Femur (tissue), 1 donor: ENCODE measurements at places on chromosomes 7 and 10.

GRCh38 chr10:58268454-58268945 is 462 bp upstream of the CISD1 start:
- no peak for DNase-seq

DNA sequence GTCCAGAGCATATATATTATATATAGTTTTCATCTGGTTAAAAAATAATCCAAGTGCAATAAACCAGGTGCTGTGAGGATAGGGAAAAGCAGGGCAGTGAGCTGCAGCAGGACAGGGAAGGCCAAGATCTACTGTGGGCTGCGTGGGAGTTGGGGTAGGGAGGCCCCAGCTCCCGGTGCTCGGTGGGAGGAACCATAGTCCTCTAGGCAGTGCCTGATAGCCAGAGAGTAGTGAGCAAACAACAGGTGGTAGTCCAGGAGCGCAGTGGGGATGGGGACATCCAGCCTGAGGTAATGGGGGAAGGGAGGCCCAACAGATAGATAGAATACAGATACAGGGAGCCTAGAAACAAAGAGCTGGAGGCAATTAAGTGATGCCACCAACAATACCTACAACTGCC is 4.1 kb upstream of the BMPR1A start:
- DNase-seq: no peak

DNA sequence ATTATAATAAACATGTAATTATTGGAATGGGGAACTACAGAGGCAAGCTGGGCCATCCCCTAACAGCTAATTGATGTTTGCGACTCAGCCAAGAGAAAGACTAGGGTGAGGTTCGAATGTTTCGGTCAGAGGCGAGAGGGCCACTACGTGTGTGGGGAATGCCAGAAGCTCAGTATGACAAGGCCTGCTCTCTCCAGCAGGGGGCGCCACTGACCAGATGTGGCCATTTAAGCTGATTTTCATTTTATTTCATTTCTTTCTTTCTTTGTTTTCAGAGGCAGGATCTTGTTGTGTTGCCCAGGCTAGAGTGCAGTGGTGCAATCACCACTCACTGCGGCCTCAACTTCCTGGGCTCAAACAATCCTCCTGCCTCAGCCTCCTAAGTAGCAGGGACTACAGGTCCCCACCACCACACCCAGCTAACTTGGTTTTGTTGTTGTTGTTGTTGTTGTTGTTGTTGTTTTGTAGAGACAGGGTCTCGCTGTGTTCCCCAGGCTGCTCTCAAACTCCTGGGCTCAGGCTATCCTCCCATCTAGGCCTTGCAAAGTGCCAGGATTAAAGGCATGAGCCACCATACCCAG is 38.1 kb downstream of the TMEM130 start:
- no peak for DNase-seq

GRCh38 chr7:156935250-156935649 is 14.3 kb upstream of the NOM1 start:
- DNase-seq: no peak

DNA sequence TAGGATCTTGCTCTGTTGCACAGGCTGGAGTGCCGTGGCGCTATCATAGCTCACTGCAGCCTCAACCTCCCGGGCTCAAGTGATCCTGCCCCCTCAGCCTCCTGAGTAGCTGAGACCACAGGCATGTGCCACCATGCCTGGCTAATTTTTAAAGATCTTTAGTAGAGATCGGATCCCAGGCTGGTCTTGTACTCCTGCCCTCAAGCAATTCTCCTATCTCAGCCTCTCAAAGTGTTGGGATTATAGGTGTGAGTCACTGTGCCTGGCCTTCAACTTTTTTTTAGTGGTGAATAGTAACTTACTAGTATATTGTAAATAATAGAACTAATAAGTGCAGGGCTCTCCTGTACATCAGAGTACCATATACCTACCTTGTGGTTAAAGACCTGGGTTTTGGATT is 52.1 kb upstream of the LMTK2 start:
- no peak for DNase-seq

DNA sequence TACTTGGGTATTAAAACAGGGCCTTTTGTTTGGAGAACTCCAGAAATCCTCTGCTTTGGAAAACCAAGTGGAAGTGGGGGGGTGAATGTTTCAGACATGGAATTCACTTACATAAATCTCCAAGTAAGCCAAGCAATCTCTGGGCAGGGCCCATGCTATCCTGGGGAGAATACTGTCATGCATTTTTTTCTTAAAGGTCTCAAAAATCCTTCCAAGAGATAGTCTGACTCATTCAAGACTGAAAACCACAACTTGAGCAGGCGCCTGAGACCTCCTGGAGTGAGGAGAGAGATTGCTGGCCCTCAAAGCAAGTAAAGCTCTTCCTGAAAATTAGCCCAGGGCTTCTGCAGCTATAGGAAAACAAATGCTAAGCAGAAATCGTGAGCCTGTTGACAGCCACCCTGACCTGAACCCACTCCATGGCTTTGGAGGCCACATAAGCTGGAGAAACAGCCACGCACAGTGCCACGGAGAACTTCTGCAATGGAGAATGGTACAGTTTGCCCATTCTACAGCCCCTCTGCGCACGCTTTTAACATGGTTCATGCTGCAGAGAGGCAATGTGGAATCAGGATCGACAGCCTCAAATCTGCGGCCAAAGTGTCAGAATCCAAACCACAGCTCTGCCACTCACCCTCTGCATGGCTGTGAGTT is 203.1 kb upstream of the AUTS2 start:
- peak; percentile 60 for DNase-seq

DNA sequence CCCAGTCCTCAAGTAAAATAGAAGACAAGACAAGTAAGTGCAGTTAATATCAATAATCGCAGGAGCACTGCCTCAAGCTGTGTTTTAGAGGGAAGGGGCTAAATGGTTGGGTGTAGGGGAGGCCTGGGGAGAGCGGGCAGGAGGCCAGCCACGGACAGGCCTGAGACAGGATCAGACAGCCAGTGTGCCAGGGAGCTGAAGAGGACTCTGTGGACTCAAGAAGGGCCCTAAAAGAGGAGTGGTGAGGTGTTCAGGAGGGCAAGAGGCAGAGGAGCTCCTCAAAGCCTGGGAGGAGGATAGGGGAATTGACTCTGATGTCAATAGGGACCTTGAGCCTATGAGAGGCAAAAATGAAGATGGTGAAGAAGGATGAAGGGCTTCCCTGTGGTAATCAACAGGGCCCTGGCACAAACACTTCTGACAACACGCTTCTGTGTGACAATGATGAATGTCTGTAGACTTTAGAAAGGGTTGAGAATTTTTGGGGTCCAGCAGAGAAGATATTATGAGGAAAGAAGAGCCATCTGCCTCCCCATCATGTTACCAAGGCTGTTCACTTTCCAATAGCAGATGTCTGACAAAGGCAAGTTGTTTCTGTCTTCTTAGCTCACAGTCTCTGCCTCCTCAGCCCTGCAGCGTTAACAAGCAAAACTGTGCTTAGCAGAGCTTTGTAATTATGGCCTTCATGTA is 2.4 kb upstream of the PTPRE start:
- DNase-seq: no peak

DNA sequence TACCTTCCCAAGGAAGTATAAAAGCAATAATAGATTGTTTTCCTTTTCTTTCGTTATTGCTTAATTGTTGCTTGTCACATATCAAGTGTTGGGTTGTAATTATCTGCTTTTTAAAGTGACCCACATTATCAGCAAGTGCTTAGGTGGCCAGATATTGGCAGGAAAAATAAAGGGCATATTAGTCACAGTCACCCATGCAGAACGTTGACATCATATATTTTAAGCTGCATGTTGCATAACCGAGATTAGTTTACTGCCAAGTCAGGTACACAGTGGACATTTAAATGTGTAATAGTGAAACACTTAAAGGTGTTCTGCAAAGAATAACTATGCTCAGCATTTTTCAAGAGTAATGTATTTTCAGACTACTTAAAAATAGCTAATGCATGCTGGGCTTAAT is 11.4 kb downstream of the NEBL start:
- no peak for DNase-seq

GRCh38 chr7:48090095-48090805 is 1.2 kb downstream of the UPP1 start:
- DNase-seq: peak; percentile 39
